ENCODE measurements at places on chromosomes 6 and 20.

DNA sequence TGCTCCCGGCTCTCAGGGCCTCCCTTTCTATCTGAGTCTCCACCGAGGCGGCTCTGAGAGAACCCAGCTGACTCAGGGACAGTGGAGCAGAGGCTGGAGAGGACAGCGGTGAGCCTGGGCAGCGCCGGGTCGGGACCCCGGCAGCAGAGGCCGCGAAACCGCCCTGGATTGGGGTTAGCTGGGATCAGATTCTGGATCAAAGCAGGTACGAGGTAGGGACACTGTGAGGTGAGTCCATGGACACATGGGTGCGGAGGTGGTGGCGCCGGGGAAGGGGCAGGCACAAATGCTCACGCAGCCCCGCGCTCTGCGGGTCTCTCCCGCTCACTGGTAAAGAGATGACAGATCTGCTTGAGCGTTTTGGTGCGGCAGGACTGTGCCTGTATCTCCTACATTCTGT is 146.4 kb upstream of the GGTLC1 start:
- DNase-seq = no peak

DNA sequence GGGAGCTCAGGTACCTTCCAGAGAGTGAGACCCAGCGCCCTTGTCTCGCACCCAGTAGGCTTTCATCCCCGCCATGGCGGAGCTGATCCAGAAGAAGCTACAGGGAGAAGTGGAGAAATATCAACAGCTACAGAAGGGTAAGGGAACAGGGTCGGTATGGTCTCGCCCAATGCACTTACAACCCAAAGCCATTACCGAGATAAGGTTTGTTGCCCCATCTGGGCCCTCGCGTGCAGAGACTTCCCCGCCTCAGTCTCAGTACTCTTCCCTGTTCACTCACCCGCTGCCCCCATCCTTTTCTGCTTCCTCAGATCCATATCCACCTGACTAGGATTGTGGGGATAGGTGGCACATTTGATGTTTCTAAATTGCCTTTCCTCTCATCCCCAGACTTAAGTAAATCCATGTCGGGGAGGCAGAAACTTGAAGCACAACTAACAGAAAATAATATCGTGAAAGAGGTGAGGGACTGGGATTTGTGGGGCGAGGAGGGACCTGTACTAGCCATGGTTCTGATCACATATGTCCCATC is 449 bp downstream of the PFDN6 start:
- no peak for DNase-seq

GRCh38 chr6:70299456-70299855 is 3.4 kb downstream of the COL9A1 start:
- DNase-seq = no peak

GRCh38 chr6:112348334-112348874 is 1.3 kb downstream of the RFPL4B start:
- DNase-seq = no peak

DNA sequence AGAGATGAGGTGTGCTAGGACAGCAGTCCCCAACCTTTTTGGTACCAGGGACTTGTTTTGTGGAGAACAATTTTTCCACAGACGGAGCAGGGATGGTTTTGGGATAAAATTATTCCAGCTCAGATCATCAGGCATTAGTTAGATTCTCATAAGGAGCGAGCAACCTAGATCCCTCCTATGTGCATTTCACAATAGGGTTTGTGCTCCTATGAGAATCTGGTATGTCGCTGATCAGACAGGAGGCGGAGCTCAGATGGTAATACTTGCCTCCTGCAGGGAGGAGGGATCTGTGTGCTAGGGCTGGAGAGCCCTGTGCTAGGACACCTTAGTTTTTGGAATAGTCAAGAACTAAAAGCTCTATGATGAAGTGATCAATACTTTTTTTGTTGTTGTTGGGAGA is 2.5 kb downstream of the SMIM13 start:
- DNase-seq = no peak

- peak; percentile 89 for DNase-seq
Measured at GRCh38 chr6:116229287-116229913, 24.5 kb downstream of the TSPYL4 start.

DNA sequence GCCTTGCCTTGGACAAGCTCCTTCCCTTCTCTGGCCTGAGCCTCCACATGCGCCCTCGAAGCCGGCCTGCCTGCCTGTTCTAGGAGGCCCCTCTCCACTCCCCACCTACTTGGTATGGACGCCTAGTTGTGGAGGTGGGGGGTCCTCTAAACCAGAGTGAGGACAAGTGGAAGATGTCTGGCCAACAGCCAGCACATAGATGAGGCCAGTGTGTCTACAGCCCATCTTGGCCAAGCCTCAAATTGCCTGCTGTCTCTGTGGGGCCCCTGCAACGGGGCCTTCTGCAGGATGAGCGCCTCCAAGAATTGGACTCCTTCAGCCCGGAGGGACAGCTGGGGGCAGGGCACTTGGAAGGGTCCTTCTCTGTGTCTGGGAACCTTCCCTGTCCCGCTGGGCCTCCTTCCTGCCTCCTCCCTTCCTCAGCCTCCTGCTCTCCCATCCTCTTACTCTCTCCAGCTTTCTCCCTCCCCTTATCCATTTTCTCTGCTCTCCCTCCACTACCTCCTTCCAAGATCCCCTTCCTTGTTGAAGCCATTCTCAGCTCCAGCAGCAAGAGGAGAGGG is 1.6 kb downstream of the MDFI start:
- DNase-seq = no peak

- DNase-seq = no peak
Measured at GRCh38 chr20:63648895-63649589, 4.2 kb downstream of the STMN3 start.

GRCh38 chr6:130500693-130501092 is 134.9 kb downstream of the TMEM200A start:
- no peak for DNase-seq

DNA sequence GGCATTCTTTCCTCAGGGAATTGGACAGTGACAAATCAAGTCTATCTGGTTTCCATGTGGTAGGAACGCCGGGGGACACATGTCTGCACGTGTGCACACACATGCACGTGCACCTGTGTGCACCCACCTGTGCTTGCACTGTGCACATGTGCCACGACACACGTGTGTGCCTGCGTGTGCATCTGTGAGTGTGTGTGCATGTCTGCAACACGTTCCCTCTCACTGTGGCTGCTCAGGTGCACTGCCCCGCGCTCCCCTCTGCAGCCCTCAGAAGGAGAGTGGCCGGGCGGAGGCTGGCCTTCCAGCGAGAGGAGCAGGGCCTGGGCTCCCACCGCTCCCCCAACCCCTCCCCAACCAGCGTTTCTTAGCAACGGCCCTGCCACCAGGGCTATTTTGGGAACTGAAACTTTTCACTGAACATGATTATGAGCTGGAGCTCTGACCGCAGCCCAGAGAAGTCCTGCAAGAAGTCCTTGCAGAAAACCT is 147.8 kb downstream of the PHACTR3 start:
- DNase-seq = peak; percentile 53

DNA sequence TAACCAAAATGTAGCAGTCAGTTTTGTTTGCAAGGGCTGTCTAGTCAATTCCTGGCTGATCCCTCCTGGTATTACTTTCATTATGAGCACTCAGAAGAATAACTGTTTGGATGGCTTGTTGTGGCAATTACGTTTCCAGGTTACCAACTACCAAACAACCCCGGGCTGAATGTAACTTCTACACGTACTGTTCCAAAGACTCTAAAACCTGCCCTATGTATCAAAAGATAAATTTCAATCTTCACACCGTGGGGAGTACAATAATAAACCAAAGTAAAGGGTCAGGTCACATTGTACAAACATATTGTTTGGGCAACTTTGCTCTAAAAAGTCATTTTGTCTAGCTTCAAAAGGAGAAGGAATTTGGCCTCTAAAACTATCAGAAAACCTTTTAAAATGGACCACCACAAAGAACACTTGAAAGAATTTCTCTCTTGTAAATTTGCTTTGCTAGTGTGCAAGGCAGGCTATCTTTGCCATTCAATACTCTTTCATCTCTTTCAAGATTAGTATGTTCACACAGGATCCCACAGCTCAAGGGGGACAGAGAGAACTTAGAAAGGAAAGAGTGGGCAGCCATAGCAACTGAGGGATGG is 27.6 kb downstream of the DCDC2 start:
- no peak for DNase-seq

DNA sequence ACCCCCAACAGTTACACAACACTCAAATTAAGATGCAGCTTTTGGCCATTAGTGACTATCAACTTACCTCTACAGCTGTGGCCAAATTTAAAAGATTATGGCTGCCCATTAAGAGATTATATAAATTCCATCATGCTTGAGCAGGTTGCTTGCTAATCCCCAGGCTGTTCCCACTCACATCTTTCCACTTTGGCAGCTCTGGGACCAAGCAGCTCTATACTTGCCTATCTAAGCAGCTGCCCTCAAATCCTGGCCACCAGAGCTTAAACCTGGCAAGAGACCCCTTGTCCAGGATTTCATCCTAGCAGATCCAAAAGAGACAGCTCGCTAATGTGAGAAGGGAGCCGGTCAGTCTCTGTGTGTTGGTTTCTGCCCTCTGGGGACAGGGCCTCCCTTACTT is 127.9 kb downstream of the SLC23A2 start:
- no peak for DNase-seq

DNA sequence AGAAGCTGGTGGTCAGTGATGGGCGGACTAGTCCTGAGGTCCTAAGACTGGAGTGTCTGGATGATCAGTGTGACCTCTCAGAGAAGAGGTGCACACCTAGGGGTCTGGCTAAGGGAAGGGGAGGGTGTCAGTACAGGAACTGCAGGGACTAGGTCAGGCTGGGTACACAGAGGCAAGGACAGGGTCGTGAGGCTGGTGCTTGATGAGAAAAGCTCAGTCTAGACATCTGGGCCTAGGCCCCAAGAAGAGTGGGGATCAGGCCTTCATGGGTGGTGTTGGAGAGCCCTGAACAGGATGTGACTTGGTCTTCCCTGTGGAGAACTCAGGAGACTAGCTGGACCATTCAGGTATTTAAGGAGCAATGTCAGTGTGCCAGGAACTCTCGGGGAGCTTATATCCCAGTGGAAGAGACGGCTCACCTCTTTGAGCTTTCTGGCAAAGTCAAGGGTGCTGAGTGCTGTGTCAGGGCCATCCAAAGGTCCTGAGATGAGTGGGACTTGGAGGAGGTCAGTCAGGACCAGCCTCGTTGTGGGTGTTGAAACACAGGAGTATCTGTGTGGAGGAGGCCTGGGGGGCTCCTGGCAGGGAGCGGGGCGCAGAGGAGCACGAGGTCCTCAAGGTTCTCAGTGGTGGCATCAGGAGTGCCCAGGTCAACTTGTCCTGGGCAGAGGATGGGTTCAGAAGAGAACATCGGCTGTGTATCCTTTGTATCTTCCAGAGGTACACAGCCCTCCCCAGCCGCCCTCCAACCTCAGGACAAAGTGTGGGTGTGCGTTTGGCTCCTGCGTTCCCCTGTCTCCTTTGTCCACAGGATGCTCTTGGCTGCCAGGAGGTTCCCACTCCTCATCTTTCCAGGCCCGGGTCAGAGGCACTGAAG is 13.3 kb upstream of the MYT1 start:
- DNase-seq = no peak

- no peak for DNase-seq
Measured at GRCh38 chr20:61659246-61659993, 406.3 kb downstream of the TAF4 start.

DNA sequence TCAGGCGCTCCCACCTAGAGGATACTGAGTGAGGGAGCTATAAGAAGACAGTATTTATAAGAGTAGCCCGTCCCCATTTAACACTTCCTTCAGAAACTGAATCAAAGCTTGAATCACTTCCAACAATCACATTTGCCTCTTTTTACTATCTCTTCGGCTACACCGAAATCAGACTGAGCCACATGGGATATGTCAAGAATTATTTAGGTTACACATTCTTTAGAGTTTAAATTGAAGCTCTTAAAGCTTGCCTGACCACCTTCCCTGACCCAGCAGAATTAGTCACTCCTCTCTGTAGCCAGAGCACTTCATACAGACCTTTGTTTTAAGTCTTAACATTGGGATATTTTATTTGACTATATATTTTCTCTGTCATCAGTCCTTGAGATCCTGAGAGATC is 163.7 kb downstream of the MAFB start:
- DNase-seq = no peak

DNA sequence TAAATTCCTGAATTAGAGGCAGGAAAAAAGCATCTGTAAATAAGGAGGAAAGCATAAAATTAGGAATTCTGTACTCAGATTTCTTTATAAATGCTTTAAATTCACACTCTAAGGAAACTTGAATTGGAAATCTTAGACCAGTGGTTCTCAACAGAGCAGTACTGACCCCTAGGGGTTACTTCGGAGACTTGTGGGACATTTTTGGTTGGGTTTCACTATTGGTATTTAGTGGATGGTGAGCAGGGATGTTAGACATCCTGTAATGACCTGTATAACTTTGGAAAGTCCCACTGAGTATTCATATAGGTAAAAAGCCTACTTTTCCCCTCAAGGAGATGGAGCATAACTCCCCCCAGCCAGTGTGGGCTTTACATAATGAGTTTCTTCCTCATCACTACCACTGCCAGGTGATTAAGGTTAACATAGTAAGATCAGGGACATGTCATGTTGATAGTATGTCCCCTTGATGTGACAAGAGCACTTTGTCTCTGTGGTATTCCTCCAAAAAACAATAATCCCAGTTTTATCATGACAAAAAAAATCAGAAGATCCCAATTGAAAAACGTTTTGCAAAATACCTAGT is 31.0 kb downstream of the GLO1 start:
- DNase-seq = no peak

GRCh38 chr20:34045294-34045693 is 51.6 kb downstream of the RALY start:
- peak; percentile 52 for DNase-seq

- no peak for DNase-seq
Measured at GRCh38 chr6:71589254-71589653, 297.1 kb upstream of the RIMS1 start.

DNA sequence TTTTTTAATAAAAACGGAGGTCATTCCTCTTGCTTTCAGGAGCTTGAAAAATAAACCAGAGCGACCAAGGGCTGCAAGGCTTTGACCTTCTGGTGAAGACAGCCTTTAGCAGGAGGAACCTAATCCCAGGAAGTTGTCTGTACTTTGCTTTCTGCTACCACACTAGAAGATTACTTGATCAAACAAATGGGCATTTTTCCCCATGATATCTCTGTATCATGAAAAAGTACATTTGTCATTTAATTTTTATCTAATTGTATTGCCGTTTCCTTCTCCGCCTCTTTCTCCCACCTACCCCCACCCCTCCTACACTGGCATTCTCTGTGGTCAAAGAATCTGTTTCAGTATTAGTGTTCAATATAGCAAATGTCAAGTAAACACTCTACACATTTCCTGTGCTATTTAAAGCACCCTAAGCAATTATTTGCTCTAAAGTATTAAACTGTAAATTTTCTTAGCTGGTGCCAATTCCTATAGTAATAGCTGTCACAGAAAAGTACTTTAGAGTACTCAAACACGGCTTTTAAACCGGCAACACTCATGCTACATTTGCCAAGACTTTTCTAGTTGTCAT is 29.7 kb downstream of the ATXN1 start:
- DNase-seq = no peak

- no peak for DNase-seq
Measured at GRCh38 chr20:33914919-33915318, 78.8 kb upstream of the RALY start.

- DNase-seq = no peak
Measured at GRCh38 chr6:106360989-106361430, 493 bp downstream of the CRYBG1 start.

GRCh38 chr6:73696966-73697655 is 1.1 kb downstream of the CD109 start:
- no peak for DNase-seq

Data from left cardiac atrium (tissue), 4 donors.